ENCODE measurements at places on chromosomes 11 and 22.

GRCh38 chr22:45424241-45424731, 10.8 kb downstream of the RIBC2 start:
- DNase-seq: no peak

GRCh38 chr11:62602141-62603071, 741 bp upstream of the MTA2 start:
- DNase-seq: no peak

DNA sequence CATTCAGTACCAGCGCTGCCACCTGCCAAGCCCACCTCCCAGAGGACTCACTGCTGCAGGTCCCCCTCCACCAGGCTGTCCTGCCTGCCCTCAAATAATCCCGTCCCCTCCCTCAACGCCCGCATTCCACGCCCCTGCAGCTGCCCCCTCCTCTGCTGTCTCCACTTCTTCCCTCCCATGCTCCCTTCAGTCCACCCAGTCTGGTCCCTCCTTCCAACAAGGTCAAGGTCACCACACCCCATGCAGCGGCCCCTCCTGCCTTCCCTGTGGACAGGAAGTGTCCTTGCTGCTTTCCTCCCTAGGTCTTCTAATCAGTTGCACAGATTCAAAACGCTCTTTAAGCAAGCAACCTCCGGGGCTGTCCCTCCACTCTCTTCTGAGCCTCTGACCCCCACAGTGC, 12.1 kb downstream of the MACROD1 start:
- DNase-seq: no peak

DNA sequence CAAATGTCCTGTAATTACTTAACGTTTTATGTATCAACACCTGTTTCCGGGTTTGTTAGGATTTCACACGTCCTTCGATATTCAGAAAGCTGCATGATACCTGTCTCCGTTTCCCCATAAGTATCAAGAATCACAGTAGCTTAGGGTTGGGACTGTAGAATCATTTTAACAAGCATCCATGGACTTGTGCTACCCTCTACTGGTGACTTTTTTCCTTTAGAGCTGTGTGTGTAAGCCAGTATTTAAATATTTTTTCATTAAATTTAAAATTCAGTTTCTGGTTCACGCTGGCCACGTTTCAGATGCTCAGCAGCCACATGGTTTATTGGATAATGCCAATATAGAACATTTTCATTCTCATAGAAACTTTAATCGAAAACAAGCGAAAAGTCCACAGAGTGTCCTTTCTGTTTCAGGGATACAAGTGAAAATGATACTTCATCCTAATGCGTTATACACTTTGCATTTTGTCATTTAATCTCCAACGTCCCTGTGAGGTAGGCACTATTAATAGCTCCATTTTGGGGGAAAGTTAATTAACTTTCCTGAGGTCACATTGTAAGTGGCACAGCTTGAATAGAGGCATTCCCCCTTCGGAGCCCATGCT, 61.5 kb upstream of the SLC25A18 start:
- DNase-seq: no peak

DNA sequence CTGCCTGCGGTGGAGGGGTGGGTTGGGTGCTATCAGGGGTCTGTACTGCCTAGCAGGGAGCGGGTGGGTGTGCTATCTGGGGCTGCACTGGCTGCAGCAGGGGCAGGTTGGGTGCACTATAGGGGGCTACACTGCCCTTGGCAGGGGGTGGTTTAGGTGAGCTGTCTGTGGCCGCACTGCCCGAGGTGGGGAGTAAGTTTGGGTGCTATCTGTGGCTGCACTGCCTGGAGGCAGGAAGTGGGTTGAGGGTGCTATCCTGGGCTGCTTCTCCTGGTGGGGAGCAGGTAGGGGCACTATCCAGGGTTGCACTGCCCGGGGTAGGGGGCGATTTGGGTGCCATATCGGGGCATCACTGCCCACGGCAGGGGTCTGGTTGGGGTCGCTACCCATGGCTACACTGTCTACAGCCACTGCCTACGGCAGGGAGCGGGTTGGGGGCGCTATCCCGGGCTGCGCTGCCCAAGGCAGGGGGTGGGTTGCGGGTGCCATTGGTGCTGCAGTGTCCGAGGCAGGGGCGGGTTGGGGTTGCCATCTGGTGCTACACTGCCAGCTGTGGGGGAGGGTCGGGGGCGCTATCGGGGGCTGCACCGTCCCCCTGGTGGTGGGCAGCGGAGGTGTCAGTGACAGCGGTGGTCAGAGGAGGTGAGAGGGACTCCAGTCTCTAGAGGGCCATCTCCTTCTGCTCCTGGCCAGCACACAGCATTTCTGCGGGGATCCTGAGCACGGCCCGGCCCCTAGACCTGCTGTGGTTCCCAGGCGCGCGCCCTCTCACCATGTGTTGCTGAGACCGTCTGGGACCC, 1.3 kb upstream of the RFPL2 start:
- DNase-seq: no peak

Data from stimulated activated CD8-positive, alpha-beta memory T cell treated with anti-CD3 and anti-CD28 coated beads, Interleukin-7, amount 100 ng/mL, for 1 hour (primary cell).